CD4-positive, alpha-beta memory T cell (primary cell): ENCODE measurements at places on chromosomes 16 and 17. TPM values are rescaled to one million over a fixed set of nuclear protein-coding genes. Genes with fewer than 3 reads are reported as not detected.

The CTF1 gene
- 0.19 TPM for total RNA-seq

The CTRB1 gene
- not detected for total RNA-seq

The CHAD gene
- not detected for total RNA-seq

The CCDC102A gene
- 5.4 TPM for total RNA-seq

DNA sequence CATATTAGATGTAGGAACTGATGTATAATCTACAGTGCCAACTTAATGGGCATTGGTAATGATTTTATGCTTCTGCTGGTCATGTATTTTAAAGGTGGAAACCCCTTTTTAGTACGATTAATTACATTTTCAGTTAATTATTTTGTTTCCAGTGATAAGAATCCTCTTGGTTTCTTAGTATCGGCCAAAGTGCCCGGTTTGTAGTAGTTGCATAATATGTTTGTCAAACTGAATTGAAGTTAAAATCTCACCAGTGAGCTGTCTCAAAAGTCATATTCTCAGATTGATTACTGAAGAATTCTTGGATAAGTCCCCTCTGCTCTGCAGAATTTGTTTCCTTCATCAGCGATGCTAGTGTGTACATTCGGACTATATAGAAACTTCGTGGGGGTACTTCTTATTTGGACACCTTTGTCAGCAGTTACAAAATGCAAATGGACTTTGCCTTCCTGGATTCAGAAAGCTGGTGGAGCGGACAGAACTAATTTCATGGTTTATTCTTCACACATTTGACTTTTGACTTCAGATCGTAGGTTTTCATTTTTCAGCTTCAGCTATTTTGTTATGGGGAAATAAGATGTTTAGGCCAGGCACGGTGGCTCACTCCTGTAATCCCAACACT lies 28.2 kb downstream of the SLC47A1 start:
- no peak for DNase-seq

DNA sequence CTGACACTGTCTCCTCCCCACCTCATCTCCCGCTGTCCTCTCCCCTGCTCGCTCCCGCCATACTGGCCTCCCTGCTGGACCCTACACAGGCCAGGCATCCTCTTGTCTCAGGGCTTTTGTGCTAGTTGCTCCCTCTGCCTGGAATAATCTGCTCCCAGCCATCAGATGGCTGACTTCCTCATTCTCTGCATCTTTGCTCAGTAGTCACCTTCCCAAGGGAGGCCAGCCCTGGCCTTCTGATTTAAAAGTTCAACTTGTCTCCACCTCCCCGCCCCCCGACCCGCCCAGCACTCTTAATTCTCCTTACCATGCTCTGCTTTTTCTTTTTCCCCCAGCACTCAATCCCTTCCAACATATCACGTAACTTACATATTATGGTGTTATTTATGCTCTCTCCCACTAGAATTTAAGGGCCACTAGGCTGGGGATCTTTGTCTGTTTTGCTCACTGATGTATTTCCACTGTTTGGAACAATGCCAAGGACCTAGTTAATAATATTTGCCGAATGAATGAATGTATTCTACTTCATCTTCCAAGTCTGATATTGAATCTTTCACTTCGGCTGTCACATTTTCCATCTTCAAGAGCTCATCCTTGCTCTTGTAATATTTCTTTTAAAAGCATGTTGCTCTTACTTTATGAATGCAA lies 178.3 kb downstream of the CDK5R1 start:
- DNase-seq, result no peak

- DNase-seq, result no peak
Measured at GRCh38 chr17:82737967-82738877, 2.8 kb downstream of the FN3K start.

- DNase-seq, result no peak
Measured at GRCh38 chr16:66712512-66712911, 16.0 kb upstream of the CMTM4 start.

The ABHD15 gene
- 18.8 TPM for total RNA-seq

GRCh38 chr17:17837966-17838962 lies 1.5 kb upstream of the SREBF1 start:
- DNase-seq, result no peak

DNA sequence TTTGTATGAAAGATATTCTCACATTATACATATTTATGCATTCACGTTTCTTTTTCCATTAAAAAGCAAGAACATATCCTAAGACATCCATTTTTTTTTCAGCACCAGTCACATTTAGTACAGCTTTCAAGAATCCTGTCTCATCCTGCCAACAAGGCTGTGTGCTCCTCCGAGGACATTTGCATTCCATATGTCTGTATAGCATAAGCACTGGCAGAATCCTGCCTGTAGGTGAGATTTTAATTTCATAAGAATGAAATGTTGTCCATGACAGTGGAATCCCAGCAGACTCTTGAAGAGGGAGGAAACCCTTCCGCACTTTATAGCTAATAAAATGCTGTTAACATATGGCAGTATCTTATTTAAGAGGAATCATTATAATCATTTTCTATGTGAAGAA lies 2.9 kb upstream of the PMP22 start:
- no peak for DNase-seq

The CLEC10A gene
- 1.4 TPM for total RNA-seq

DNA sequence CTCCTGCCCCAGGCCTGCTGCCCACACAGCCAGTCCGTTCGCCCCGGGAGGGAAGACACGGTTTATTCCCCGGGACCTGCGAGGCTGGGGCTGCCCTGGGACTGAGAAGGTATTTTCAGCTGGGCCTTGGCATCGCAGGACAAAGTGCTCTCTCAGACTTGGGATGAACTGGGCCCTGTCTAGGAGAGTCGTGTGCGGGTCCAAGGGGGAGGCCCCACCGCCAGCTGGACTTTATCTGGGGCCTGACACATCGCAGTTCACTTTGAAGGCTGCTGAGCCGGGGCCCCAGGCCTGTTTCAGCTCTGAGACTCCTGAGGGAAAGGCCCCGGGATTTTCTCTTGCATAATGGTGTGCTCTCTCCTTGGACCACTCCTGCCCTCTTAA lies 6.8 kb downstream of the CRISPLD2 start:
- DNase-seq, result no peak

DNA sequence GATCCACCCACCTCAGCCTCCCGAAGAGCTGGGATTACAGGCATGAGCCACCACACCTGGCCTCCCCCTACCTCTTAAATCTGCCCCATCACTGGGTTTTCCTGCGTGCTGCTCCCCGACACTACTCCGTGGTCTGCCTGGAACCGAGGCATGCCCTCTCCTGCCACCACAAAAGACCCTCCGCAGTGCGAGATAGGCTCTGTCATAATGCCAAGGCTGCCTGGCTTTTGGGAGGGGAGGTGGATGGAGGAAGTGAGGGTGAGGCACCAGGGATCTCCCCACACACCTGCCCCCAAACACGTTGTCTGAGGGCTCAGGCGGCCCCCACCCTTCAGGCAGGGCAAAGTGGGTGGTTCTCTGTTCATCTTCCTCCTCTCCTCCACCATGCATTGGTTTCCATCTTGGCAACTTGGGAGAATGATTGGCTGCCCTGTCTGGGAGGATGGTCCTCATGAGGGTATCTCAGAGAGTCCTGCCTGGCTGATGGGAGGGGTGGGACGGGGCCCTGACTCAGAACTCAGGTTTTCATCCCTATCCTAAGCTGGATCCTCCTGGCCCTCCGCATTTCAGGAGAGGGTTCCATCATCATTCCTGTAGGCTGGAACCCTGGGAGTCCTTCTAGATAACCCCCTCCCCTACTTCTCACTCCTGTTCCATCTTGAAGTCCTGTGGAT lies 23.2 kb downstream of the IGFBP4 start:
- DNase-seq, result no peak

- no peak for DNase-seq
Measured at GRCh38 chr16:79092846-79093245, 507.7 kb downstream of the MAF start.

The PLCD3 gene
- 3.8 TPM for total RNA-seq

- no peak for DNase-seq
Measured at GRCh38 chr16:19430345-19430744, 12.7 kb downstream of the TMC5 start.

The ADCY9 gene
- 7.8 TPM for total RNA-seq

DNA sequence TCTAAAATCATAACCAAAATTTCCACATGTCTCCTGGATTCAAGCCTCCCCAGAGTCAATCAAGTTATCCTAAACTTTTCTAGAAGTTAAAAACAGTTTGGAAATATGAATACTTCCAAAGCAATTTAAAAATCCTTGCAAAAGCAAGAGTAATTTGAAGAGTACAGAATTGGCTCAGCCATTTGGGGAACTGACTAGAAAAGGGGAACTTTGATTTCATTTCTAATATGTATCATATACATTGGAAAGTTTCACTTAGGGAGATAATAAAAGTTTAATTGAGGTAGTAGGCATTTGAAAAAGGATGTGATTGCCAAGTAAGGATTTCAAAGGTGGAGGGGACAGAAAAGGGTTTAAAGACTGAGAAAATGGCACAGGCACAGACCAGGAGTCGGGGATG lies 9.0 kb upstream of the SLFN12L start:
- DNase-seq, result no peak

DNA sequence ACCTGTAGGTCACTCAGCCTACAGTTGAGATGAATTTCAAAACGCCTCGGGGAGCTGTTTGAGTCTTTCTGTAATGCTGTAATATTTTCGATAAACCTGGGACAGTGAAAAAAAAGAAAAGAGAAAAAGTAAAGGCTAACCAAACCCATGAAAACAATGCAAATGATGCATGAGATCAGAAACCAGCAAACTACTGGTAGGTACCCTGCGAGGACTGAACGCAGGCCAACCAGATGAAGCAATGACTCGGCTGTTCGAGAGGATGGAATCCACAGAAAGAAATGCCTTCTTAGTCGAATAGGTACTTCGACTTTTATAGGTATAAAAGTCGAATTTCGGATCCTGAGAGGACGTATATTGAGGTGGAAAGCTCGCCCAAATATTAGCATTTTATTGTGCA lies 509 bp upstream of the ATAD5 start:
- no peak for DNase-seq
